ENCODE measurements at places on chromosomes 11 and 22.

DNA sequence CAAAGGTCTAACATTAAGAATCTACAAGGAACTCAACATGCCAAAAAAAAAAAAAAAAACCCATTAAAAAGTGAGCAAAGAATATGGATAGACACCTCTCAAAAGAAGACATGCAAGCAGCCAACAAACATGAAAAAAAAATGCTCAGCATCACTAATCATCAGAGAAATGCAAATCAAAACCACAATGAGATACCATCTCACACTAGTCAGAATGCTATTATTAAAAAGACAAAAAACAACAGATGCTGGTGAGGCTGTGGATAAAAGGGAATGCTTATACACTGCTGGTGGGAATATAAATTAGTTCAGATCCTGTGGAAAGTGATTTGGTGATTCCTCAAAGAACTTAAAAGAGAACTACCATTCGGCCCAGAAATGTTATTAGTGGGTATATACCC lies 257.7 kb upstream of the PLET1 start:
- DNase-seq = no peak

DNA sequence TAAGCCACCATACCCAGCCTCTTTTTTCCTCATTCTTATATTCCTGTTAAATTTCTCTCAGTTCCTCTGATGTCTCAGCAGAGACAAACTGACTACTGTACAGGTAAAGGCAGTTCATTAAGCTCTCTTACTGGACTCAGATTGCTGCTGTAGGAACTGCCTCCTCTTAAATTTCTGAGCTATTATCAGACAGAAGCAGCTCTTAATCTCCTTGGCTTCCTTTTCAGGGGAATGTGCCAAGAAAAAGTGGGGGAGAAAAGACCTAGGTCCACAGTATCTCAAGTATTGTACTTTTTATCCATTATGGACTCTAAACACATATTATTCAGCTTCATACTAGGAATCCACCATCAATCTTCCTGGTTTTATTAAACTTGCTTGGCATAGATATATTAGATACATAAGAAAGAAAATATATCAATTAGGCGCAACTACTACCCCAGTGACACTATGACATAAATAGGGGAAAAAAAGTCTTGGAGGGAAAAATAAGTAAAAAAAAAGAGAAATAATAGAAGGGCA lies 26.1 kb downstream of the MRTFA start:
- no peak for DNase-seq

DNA sequence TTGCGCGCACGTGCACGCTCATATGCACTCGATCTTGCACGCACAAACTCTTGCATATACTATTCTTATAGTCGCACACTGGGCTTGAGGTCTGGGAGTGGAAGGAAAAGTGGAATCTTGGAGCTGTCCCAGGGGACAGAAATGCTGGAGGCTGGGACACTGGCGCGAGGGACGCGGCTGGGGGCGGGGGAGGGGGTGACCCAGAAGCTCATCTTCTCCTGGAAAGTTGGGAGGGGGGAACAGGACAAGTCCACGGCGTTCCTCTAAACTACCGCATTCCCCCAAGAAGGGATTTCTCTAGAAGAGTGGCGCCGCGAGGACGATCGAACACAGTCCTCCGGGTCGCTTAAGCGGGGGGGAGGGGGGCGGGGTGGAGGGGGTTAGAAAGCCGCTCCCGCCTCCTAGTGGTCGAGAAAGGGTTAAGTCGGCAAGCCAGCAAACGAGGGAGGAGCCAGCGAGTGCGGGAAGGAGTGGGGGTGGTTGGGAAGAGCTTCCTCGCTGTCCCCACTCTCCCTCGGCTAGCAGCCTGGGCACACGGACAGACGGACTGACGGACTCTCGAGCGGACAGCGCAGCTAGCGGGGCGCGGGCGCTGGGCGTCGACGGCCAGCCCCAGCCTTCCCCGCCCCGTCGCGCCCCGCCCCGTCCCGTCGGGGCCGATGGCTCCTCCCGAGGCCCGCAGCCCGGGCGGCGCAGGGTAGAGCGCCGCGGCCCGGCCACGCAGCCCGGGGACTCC lies at the start of gene RTN4RL2:
RTN4RL2 (plus strand) TSS at position 507 of the 736 bp plus-strand sequence. CDS start 338 bp downstream, outside the sequence.
- peak; percentile 54 for DNase-seq

DNA sequence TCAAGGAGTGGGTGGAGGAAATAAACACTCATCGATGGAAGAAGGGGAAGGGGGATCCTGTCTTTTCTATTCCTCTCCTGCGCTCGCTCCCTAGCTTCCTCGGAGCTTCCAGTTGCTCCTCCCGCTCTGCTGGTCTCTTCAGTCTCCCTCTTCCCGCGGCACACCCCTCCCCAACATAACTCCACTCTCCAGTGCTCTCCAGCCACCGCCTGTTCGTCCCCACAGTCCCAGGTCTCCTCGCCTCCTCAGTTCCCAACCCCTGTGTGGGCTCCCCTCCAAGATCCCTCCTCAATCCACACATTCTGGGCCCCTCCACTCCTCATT lies 438 bp downstream of the ZW10 start:
- DNase-seq = no peak

- DNase-seq = peak; percentile 90
These were observed at the start of gene MCAT for GRCh38 chr22:43142880-43143562. TSS of gene MCAT (minus strand) at chr22:43143398. CDS start at chr22:43143348, 50 bp downstream.

DNA sequence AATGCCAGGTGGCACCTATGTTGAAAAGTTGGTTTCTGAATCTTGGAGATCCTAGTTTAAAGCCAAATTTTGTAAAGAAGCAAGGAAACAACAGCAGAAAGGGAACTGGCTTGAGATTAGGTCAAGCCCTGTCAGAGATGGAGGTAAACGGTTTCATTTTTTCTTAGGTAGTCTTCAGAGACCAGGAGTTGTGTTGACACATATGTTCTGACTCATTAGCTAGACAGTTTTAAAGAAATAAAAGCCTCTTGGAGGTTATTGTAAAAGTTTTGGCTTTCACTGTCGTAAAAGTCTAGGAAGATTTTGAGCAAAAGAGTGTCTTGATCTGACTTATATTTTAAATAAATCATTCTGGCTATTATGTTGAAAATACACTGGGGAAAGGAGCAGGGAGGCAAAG lies 151.5 kb upstream of the CTSC start:
- DNase-seq = no peak

DNA sequence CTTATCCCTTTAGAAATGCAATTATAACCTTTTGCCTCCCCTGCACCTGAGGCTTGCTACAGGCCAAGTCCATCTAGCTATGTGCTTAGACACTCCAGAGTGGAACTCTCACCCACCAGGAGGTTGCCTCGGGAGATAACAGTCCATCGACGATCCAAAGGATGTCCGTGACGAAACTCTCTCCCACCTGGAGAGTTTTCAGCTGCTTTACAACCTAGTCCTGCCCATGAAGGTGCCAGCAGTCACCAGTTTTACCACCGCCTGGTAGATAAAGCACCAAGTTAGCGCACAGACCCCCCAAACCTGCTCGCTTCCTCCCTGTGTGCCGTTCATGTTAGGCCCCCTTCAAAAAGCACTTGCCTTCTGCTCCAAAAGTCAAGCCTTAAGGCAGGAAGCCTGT lies 53.1 kb upstream of the SHISAL1 start:
- peak; percentile 15 for DNase-seq

GRCh38 chr11:123203934-123204333 lies 8.9 kb upstream of the CLMP start:
- no peak for DNase-seq

DNA sequence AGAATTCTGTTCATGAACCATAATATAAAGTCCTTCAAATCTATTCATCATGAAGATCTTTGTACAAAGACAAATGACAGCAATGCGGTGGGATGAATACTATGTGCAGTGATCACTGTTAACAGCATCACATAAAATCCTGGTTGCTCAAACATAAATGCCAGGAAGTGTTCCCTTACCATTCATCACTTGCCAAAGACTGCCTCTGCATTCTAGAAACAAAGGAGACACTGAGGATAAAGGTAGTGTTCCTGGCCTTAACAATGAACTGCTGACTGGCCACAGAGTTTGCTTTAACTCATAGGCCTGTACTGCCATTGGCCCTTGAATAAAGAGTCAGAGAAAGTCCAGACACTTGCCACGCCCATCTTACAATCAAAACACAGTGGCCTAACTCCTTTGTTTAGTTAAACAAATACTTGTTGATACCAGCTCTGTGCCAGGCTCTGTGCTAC lies 29.5 kb downstream of the C2CD3 start:
- DNase-seq = no peak

DNA sequence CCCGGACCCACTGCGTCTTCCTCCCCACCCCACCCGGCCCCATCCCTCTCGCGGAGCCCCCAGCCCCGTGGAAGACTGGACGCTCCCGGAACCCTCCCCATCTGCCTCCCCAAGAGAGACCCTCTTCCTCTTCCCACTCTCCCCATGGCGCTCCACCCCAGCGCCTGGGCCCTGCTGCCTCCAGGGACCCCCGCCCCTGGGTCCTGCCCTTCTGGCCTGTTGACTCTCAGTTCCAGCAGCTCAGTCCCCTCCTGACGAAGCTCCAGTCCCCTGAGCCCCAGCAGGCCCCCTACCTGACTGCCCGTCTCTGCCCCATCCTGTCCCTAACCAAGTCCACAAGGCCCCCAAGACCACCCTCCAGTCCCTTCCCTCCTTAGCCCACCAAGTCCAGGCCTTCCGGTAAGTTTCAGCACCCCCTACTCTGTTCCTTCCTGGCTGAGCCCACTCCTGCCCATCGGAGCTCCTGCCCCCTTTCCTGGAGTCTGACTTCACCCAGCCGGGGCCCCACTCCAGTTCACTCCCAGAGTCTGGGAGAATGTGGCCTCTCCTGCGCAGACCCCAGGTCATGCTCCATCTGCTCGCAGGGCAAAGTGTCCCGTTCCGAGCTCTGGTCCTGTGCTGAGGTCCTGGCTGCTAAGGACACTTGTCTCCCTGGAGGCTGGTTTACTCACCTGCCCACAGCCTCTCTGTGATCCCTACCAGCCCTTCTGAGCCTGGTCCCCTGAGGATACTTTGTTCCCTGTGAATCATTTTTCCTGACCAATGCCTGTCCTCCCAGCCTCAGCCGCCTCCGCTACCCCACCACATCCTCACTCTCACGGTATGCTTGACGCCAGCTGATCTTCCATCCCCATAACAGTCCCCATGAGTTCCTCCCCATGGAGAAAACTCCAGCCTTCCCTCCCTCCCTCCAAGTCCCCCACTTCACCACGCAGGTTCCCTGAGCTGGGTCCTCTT lies 722 bp downstream of the IFITM10 start:
- no peak for DNase-seq

DNA sequence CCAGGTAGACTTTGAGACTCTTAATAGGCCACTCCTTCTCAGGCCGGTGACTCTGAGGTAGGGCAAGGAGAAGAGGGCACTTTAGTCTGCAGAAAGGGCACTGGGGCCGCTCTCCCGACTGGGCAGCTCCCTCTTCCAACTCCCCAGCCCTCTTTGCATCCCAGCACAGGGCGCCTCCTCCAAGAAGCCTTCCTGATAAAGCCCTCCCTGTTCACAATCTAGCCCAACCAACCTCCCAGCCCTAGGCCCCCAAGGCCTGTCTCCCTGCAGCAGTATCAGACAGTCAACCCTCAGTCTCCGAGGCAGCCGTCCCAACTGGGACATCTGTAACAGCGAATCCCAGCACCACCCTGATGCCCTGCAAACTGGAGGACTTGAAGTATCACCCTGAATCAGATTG lies 14.3 kb upstream of the PDE2A start:
- no peak for DNase-seq

DNA sequence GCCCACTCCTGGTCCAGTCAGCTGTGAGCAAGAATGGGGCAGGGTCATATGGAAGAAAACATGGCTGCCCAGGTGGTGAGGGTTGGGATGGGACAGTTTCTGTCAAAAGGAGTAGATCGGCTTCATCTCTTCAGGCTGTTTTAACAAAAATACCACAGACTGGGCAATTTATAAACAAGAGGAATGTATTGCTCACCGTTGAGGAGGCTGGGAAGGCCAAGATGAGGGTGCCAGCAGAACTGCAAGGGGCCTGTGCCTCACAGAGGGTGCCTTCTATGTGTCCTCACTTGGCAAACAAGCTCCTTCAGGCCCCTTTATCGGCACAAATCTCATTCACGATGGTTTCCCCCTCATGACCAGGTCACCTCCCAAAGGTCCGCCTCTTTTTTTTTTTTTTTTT lies 18.1 kb upstream of the RELT start:
- no peak for DNase-seq

DNA sequence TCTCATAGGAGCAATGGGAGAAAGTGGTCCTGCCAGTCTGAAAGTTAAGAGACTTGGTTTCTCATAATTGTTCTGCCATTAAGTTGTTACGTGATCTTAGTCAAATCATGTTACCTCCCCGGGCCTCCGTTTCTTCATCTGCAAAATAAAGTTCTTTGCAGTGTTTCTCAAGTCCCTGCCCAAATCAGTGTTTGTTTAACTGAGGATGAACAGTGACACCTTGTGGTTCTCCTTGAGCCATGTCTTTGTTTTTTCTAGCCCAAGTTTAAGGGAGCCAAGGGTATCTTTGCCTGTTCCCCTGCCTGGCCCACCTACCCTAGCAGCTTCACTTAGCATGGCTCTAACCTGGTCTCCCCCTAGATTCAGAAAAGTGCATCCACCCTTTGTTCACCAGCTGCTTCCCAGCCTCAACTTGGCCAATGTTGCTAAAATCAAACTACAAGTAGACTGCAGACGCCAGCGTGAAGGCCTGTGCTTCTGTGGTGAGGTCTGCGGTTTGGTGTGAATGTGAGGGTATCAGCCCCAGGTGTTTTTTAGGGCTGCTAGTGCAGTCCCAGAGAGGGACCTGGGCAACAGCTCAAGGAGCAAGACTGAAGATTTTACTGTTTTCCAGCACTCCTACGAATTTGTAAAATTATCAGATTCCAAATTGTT lies 35.5 kb downstream of the FZD4 start:
- DNase-seq = peak; percentile 43

- DNase-seq = no peak
These were observed 24.9 kb upstream of the GNAZ start for GRCh38 chr22:23045461-23045860.

- DNase-seq = peak; percentile 57
These were observed at the start of gene KCNA4 for GRCh38 chr11:30016588-30017363. TSS of gene KCNA4 (minus strand) at chr11:30017030. CDS start at chr11:30012678, 4,352 bp downstream.

GRCh38 chr11:65286686-65287085 lies 24.9 kb downstream of the POLA2 start:
- no peak for DNase-seq

GRCh38 chr11:128508770-128509510 lies 78.4 kb downstream of the ETS1 start:
- no peak for DNase-seq

- DNase-seq = no peak
These were observed 32.8 kb upstream of the CCDC90B start for GRCh38 chr11:83318931-83319330.

- peak; percentile 87 for DNase-seq
These were observed 7.0 kb downstream of the C11orf86 start for GRCh38 chr11:66981976-66982578.

DNA sequence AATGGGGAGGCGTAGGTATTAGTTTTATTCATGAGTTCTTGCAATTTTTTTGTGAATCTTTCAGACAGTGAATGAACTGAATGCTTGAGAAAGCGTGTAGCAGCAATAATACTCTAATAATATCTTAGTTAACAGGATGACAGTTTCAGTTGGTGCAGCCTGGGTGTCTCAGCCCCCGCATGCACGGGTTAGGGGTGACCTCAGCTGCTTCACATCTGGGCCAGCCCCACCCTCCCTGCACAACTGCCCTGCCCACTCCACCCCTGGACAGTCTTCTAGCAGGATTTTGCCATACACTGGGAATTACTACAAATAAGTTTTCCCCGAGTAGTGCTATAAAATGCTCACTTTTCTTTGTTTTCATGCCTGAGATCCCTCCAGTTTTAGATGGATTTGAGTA lies 83.2 kb downstream of the ST3GAL4 start:
- DNase-seq = no peak

GRCh38 chr11:2890466-2891294 lies 5.1 kb upstream of the CDKN1C start:
- DNase-seq = no peak

- DNase-seq = peak; percentile 42
These were observed 89.0 kb downstream of the ISX start for GRCh38 chr22:35154937-35155387.
